ENCODE measurements at places on chromosomes 3 and 15.

DNA sequence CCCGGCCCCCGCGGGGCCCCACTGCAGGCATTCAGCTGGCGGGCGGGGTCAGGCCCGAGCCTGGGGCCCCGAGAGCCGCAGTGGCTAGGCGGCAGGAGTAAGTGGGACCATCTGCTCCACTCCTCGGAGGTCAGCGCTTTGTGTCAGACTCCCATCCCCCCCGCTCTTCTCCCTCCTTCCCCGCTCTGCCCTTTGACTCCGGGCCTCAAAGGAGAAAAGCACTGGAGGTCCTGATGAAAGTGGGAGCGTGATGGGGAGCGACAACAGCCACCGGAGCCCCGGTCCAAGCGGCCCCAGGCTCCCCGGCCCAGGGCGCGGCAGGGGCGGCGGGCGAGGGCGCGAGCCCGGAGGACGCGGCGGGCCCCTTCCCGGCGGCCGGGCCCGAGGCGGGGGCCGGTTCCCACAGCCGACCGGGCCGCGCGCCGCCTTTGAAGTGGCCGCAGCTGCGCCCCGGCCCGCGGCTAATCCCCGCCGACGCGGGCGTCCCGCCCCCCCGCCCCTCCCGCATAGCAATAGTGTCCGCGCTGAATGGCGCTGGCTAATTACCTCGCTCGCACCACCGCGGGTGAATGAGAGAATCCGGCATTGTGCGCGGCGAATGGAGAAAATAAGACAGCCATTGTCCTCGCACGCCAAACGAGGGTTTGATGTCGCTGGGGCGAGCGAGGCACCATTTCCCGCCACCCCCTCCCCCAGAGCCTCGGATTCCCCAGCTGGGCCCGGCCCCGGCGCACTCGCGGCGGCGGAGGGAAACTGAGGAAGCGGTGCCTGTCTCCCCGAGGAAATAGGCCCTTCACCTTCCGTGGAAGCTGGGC lies 22.4 kb downstream of the IGDCC3 start:
- DNase-seq = no peak

- no peak for DNase-seq
Observed at GRCh38 chr3:40843851-40844548, 319.2 kb downstream of the ZNF621 start.

DNA sequence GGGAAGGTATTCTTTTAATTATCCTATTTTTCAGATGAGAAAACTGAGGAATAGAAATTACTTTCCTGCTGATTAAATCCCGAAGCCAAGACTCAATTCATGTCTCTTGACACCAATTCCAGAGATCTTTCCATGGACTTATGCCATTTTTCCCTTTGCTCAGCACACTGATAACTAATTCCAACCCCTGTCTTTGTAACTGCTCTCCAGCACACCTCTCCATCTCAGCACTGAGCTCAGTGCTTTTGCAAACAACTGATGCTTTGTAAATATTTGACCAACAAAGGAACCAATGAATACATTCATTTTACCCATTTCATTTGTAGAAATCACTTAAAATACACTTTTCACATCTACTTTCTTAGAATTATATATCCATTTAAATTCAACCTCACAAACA lies 249.1 kb downstream of the IL5RA start:
- DNase-seq = no peak

- no peak for DNase-seq
Observed at GRCh38 chr15:81526029-81526428, 152.0 kb upstream of the TMC3 start.

DNA sequence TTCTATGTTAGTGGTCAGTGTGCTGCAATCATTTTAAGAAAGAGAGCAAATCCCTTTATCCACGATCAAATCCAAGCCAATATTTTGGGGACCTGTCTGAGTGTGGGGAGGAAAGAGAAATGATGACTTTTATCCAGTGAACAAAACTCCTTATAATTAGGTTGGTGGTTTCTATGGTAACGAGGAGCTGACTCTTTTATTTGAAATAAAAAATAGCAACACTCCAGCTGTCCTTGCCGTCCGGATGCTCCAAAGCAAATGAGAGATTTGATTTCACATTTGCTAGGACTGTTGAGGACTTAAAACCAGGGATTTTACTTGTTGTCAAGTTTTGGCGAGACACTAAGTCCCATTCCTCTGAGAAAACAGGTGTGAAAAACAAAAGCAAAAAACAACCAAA lies 154.0 kb upstream of the PRICKLE2 start:
- no peak for DNase-seq

DNA sequence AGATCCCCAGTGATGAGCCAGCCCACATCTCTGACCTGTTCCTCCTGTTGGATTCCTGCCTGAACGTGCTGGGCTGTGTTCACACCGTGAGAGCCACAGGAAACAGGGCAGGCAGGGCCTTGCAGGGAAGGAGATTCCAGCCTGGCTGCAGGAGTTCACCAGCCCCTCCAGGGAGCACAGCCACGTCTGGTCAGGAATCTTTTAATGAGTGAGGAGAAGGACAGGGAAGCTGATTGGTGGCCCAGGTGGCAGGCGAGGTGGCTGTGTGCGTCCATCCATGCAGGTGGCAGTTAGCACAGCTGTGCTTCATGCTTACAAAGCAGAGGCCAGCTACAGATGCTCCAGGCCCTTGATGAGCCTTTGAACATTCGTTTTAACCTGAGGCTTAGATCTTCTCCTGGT lies 10.5 kb downstream of the LRRK1 start:
- no peak for DNase-seq

DNA sequence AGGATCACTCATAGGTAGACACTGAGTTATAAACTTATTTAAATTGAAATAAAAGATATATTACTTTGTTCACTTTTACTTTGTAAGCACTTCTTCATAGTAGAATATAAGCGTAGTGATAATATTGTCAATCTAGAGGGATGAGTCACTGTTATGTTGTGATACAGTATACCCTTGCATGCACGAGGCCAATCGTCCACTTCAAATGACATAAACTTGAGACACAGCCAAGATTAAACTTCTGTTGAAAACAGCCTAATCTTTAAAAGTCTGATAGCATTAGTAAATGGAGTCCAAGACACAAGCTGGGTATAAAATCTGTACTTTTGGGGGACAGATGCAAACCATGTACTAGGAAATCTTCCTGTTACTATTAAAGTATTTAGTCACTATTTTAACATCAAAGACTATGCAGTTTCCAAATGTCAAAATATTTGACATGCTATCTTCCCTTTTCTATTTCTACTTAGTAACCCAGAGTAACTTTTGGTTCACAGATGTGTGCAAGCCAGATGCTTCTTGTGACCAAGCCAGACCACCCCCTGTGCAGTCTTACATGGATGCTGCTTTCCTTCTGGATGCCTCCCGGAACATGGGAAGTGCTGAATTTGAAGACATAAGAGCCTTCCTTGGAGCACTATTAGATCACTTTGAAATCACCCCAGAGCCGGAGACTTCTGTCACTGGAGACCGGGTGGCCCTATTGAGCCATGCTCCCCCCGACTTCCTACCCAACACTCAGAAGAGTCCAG lies 85.3 kb downstream of the PIK3R4 start:
- DNase-seq = no peak

DNA sequence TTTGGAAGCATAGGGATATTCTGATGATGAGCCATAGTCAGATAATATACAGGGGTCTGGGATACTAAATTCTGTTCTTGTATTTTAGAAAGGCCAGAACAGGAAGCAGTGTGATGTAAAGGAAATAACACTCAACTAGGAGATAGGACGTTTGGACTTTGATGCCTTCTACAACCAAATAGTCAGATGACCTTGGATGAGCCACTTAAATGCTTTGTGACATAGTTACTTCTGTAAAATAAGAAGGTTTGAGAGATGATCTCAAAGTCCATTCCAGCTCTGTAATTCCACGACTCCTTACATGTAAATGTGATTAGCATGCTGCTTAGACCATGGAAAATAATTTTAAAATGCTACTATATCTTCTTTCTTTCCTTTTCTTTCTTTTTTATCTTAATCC lies 29.5 kb upstream of the CCDC54 start:
- no peak for DNase-seq

DNA sequence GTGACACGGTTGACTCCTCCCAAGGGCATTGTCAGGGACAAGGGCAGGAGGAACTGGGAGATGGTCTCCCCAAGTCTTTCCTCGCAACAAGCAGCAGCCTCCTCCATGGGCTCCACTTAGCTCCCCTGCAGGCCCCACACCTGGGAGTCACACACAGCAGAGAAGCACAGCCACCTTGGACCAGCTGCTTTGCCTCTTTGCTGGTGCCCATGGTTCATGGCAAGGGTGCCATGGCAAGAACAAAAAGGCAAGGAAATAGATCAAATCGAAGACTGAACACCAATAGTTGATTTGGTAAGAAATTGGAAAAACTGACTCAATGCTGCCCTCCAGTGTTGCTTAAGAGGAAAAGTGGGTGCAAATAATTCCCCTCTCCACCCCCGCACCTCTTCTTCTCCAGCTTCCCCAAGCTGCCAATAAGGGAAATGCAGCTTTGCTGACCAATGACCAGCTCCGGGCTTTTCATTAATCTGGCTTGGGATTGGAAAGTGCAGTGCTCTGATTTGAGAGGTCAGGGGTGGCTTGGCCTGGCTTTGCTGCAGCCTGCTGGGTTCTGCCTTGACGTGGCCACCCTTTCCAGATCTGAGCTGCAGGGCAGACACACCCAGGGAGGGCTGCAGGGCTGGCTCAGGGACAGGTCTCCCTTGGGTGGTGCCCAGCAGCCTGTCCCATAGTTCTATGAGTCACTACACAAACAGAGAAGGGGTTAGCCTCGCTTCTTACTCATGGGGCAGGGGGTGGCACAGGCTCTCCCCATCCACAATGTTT lies 162.0 kb downstream of the KLF13 start:
- DNase-seq = peak; percentile 47

- no peak for DNase-seq
Observed at GRCh38 chr3:170437696-170438407, 19.2 kb downstream of the CLDN11 start.
